ENCODE measurements at places on chromosomes 4 and X.

DNA sequence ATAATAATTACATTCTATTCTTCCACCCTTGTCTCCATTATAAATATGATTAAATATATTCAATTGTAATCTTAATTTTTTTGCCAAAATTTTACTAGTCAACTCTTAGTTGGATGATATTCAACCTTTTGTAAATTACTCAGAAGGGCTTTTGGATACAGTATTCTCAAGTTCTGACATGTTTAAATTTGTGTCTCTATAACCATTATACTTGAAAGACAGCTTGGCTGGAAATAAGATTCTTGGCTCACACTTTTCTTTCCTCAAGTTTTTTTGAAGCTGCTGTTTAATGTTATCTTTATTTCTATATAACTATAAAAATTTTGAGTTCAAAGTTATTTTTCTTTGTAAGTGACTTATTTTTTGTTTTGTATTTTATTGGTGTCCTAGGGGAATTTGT, 214.4 kb downstream of the ARAP2 start:
- no peak for DNase-seq

DNA sequence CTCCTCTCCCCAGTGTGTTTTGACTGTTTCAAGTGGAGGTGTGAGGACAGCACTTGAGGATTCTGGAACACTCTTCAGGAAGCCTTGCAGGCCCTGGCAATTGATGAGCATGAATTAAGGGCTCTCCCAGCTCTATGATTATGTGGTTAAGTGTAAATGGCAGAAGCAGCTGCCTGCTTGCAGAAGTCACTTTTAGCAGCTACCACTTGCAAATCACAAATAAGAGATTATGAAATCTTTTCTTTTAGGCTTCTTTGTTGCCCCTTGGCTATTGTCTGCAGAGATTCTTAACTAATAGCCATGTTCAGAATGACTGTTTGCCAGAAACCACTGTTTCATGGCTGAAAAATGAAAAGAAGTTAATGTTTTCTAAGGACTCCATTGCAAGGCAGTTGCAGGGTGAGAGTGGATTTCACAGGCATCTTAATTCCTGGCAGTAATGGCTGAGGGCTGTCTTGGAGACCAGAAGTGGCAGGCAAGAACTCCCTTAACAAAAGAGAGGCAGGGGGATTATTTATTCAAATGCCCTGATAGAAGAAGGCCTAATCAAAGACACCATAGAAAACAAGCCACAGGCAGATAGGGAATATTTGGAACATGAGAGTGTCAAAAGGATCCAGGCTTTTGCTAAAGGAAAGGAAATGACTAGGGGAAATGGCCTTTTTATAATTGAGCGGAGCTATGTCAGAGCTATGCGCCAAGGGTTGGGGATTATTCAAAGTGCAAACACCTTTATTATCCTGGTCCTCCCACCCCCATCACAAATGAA, 8.3 kb upstream of the HOPX start:
- DNase-seq: no peak

DNA sequence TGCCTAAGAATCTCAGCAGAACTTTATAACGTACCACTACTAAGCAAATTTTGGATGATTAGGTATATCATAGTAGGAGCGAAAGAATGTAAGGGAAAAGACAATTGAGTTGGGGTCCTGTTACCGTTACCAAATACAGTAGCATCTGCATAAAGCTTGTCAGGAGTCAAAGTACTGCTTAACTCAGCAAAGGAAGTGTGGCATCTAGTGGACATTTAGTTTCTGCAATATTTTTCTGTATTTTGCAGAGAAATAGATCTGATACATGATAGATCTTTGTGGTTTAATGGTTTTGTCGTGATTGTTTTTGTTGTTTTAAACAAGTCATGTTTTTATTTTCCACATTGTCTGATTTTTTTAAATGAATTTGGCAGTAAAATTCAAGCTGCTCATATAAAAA, 81.0 kb upstream of the SMARCAD1 start:
- DNase-seq: peak; percentile 59

DNA sequence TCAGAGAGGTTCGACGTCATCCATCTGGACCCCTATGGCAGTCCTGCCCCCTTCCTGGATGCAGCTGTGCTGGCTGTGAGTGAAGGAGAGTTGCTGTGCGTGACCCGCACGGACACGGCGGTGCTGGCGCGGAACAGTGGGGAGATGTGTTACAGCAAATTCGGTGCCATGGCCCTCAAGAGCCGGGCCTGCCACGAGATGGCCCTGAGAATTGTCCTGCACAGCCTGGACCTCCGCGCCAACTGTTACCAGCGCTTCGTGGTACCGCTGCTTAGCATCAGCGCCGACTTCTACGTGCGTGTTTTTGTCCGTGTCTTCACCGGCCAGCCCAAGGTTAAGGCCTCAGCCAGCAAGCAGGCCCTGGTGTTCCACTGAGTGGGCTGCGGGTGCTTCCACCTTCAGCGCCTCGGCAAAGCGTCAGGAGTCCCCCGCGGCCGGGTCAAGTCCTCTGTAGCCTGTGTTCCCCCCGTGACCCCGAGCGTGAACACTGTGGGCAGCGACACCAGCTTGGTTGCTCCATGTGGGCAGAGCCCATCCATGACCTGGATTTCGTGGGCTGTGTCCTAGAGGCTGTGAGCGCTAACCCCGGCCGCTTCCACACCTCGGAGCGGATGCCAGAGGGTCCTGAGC, 186.7 kb upstream of the SLITRK2 start:
- DNase-seq: no peak

DNA sequence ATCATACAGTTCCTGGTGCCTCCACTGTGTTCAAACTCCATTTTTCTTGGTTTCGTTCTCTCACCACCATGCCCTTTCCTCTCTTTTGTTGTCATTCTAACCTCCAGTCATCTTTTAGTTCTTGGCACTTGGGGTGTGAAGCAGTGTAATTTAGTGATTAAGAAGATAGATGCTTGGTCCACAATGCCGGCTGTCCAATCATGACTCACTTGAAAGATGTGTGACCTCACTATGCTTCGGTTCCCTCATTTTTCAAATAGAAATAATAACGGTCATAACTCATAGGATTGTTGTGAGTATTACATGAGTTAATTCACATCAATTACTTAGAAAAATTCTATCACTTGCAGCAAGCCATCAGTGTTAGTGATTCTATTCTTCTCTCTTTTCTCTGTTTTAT, 327.8 kb downstream of the ADGRL3 start:
- DNase-seq: no peak

- peak; percentile 80 for DNase-seq
These were observed at the start of gene HMX1 for GRCh38 chr4:8871417-8872401. TSS of gene HMX1 (minus strand) at chr4:8871839. CDS start at chr4:8871614, 225 bp downstream.

DNA sequence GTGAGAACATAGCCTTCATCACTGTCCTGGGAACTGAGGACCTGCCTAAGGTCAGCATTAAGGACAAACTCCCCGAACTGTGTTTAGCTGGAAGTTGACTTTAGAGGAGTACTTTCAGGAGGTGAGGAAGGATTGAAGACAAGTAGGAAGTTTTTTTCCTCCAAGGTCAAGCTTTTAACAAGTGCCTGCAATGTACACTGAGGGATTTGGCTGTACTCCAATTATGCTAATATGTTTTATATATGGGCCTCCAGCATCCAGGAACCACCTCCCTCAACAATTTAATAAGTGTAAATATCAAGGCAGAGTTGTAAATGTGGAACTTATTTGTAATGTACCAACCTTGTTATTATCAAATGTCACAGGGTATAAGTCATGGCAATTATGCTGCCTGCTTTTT, 726.2 kb downstream of the RPA4 start:
- DNase-seq: no peak

DNA sequence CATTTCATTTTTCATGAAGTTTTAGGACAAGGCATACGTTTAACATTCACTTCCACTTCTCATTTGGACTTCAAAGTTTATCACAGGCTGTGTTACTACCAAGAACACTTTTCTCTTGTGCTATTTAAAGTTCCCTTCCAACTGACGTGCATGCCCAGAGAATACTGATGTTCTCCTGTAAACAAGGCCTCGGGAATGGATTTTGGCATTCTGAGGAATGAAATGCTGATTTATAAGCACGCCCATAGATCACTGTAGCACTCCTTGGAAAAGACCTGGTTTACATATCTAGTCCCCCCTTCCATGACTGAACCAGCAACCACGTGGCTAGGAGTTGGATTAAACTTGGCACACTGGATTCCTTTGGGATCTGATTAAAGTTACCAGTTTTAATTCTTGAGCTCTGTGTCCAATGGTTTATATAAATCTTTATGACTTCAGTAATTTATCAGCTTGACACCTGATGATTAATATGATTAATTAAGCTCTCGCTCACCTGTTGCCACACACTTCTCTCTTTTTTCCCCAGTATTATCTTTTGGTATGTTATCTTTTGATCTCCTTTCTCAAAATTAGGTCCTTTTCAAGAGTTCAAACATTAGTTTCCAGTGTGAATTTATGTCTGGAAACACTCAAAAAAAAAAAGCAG, 122.4 kb upstream of the HAND2 start:
- DNase-seq: no peak

- DNase-seq: no peak
These were observed 20.5 kb upstream of the PRR32 start for GRCh38 chrX:126799059-126799458.

DNA sequence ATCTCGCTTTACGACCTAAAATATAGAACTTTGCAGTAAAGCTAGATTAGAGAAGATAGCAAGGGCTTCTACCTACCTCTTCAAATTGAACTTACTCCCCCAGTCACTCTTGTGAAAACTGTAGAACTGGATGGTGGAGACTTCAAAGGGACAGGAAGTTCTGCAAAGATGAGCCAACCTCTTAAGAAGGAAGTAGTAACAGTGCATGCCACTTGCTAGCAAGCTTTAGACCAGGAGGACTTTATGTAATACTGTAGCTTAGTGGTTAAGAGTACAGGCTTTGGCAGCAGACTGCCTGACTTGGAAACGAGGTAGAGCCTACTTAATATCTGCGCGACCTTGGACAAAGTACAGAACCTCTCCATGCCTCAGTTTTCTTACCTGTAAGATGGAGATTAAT, 27.5 kb upstream of the VBP1 start:
- no peak for DNase-seq

GRCh38 chr4:165394275-165394674, 15.5 kb downstream of the CPE start:
- no peak for DNase-seq

DNA sequence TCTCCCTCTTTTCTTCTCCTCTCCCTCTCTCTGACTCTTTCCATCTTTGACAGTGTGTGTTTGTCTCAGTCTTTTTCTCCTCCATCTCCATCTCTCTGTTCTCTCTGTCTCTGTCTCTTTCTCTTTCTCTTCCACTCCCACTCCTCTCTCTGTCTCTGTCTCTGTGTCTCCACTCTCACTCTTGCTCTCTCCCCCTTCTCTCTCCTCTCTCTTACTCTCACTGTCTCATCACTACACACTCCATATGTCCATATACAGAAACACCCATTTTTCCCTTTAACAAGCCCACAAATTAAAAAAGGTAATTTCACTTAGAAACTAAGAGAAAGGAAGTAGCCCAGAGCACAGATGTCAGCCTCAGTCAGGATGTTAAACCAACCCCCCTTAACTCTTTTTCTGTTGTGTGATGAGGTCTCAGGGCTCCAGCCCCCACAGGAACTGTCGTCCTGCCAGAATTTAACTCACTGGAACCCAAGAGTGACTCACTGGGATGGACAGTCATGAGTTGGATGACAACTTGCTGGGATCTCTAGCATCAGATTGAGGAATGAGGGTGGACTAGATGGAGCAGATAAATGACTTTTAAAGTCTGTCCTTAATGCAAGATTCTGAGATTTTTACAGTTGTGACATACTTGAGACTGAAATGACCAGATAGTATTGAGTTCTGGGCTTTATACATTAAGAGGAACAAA, 27.5 kb downstream of the OTUD6A start:
- DNase-seq: no peak

DNA sequence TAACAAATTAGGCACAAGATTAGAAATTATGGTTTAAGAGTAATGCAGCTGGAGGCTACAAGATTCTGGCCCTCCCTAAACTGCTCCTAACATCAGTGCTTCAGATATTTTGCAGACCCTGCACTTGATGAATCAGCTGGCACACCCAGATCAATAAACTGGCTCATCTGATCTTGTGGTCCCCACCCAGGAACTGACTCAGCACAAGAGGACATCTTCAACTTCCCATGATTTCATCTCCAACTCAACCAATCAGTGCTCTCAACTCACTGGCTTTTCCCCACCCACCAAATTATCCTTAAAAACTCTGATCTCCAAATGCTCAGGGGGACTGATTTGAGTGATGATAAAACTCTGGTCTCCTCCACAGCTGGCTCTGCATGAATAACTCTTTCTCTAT, 21.7 kb upstream of the TMEM33 start:
- no peak for DNase-seq

GRCh38 chr4:44674471-44674870, 3.7 kb upstream of the GUF1 start:
- DNase-seq: no peak

DNA sequence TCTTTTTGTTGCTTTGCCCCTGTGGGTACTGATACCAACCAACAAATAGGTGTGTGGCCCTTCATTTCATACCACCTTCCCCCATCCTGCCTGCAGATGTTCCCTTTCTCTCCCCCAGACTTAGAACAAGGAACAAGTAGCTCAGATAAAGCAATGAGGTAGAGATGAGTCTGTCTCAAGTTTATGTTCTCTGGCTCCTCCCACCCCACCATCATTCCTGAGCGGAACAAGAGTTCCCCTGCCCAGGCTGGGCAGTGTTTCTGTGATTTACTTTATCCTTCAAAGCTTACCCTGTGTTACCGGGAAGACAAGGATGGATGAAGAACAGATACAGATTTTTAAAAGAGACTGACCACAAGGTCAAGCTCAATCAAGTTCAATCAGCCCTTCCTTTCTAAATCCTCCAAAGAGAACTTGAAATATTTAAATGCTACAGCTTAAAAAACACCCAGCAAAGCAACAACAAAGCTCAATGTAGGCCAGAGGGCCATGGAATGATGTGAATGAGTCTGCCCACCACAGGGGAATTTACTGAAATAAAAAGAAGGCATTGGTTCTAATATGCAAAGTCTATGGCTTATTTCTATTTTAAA, 80.1 kb upstream of the UCP1 start:
- no peak for DNase-seq

DNA sequence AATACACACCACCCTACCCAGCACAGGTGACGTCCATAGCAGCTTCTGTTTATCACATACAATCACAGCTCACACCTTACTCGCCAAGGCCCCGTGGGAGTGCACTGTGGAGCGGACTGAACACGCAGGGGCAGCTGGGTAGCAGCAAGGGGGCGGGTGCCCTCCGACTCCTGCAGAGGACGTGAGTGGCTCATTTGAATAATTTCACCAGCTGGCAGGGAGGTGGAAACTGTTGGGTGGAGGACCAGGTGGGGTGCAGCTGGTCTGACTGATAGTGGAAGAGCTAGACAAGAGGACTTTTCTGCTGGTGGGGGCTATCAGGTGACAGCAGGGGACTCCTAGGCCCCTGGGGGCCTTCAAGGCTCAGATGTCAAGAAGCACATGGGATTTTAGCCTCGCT, 16.3 kb downstream of the MAN2B2 start:
- no peak for DNase-seq

DNA sequence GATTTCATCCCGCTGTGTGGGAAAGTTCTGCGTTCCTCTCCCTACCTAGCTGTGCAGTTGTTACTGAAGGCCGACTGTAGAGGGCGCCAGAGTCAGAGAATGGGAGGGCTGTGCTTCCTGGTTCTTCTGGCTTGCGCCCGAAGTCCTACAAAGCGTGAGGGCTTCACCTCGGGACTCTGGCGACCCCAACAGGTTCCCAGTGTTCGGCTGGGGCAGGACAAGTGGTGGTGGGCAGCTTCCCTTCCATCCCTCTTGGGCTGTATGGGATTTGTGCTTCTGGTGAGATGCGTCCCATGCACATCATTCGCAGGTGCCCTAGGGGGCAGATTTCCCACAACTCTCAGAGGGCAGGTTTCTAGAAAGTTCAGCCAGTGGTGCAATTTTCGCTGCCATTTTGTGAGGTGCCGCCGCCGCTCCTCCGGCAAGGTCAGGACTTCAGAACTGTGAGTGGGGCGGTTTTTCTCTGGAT, 27.3 kb downstream of the CT45A1 start:
- DNase-seq: peak; percentile 78

Data from GM23338 (cell line).